ENCODE measurements at places on chromosomes 16 and 17.

DNA sequence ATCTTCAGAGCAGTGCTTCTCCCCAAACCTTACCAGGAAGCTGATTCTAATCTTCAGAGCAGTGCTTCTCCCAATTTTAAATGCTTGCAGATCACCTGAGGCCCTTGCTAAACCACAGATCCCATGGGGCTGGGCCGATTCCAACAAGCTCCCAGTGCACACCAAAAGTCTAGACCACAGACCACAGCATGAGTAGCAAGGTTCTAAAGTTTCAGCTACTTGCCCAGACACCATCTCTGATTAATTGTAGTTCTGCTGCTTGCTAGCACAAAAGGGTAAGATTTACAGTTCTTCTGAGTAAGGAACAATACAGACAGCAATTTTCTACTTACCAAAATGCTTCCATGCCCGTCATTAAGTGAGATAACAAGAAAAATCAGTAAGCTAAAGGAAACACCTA is 12.2 kb downstream of the CLEC3A start:
- no peak for DNase-seq

GRCh38 chr17:37513711-37514110 is 24.0 kb downstream of the DUSP14 start:
- no peak for DNase-seq

- no peak for DNase-seq
Measured at GRCh38 chr16:24346734-24347133, 90.6 kb downstream of the CACNG3 start.

- DNase-seq, result no peak
Measured at GRCh38 chr17:79920751-79921410, 81.6 kb upstream of the CBX4 start.

DNA sequence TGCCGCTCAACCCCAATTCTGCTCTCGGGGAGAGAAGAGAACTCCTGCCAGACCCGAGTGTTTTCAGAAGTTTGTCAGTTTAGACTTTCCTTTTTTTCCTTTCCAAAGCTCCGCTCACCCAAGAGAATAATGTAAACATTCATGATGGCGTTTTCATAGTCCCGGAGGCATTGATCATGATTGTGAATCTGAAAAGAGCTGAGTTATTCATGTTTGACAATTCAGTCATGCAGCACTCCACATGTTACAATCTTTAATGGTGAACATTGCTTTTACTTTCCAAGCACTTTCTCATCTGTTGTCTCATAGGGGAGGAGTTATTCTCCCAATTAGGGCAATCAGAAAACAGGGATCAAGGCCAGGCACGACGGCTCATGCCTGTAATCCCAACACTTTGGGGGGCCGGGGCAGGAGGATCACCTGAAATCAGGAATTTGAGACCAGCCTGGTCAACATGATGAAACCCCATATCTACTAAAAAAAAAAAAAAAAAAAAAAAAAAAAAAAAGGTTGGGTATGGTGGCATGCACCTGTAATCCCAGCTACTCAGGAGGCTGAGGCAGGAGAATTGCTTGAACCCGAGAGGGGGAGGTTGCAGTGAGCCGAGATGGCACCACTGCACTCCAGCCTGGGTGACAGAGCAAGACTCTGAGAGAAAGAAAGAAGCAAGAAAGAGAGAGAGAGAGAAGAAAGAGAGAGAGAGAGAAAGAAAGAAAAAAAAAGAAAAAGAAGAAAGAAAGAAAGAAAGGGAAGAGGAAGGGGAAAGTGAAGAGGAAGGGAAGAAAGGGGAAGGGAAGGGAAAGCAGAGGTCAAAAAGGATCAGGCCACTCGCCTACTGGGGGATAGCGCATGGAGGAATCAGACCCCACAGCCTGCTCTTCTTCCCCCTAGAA is 70.0 kb upstream of the TNRC6C start:
- no peak for DNase-seq

DNA sequence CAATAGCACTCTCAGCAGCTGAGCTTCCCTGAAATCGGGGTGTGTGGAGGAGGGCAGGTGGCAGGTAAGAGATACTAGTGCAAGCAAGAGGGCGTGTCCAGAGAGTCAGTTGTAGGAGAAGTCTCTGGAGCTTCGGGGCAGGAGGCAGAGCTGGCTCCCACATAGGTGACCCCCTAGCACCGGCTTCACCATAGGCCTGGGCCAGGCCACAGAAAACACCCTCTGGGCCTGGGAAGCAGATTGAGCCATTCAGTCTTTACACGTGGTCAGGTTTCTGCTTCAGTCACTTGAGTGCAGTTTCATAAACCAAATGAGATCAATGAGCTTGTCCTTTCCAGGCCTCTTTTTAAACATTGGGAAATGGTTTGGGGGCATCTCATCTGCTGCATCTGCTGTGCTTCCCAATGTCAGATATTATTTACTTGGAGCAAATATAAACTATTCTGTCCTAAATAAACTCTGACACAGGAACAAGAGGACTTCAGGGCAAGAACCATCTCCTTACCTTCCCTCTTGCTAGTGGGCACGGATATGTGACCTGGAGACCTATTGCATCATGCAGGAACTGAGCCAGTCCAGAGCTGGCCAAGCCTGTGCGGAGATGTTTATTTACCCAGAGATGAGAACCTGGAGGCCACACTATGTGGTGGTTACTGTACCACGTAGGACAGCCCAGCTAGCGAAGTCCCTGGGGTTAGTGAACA is 16.1 kb downstream of the CCR7 start:
- no peak for DNase-seq

- no peak for DNase-seq
Measured at GRCh38 chr17:17063546-17064122, 21.4 kb downstream of the MPRIP start.

- DNase-seq, result no peak
Measured at GRCh38 chr16:90031186-90031930, 12.1 kb upstream of the DBNDD1 start.

DNA sequence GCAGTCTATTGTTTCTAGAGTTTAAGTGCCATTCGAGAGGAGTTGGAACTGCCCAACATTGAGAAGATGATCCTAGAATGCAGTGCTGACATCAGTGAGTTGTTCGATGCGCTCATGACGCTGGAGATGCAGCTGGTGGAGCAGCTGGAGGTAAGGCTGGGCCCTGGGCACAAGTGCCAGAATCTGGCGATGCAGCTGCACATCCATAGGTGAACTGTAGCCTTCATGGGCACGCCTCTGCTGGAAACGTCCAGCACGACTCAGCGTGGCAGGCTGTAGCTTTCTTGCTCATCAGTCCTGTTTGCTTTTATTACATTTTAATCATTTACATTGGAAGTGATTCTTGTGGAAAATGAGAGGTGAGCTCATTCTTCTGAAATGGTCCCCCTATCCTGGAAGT is 31.7 kb downstream of the DRC3 start:
- no peak for DNase-seq

GRCh38 chr16:81515281-81515680 is 70.7 kb downstream of the CMIP start:
- DNase-seq, result no peak

- no peak for DNase-seq
Measured at GRCh38 chr17:55238931-55239297, 25.8 kb upstream of the HLF start.

- no peak for DNase-seq
Measured at GRCh38 chr16:11024333-11025053, 80.1 kb downstream of the CLEC16A start.

Data from effector CD4-positive, alpha-beta T cell (primary cell).